Coronary artery (tissue), 2 donors: ENCODE measurements at places on chromosomes 12 and 14.

DNA sequence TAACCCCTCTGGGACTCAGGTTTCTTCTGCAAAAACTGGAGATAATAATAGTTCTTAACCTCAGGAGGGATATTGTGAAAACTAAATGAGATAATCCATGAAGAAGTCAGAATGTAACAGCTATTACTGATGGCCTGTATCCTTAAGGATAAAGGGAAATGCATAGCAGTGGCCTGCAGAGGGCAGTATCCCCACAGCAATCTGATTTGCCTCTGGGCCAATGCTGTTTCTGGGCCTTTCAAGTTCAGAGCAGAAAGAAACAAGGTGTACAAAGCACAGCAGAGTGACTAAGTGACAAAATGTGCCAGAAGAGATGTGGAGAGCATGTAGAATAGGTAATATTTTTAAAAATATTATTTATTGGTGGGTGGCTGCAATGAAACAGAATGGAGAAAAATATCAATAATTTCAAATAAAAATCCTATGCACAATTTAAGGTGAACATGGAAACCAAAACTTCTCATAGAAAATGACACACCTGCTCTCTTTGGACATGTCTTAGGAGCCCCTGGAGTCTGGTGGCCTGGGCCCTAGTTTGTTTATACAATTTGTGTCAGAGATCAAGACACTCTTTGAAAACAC is 90.3 kb downstream of the C12orf75 start:
- DNase-seq: no peak

- DNase-seq: no peak
Measured at GRCh38 chr14:99966037-99966835, 99.0 kb upstream of the EVL start.

GRCh38 chr14:101849125-101849524 is 87.6 kb downstream of the PPP2R5C start:
- no peak for DNase-seq

DNA sequence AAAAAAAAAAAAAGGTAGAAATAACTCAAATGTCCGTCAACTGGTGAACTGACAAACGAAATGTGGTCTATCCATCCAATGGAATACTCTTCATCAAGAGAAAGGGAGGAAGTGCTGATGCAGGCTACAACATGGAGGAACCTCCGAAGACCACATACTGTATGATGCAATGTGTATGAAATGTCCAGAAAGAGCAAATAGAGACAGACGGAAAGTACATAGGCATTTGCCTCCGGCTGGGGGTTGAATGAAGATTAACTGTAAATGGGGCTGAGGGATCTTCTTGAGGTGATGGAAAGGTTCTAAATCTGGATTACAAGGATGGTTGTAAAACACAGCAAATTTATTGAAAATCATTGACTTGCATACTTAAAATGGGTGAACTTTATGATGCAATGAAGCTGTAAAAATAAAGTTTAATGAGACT is 35.4 kb downstream of the DLK1 start:
- DNase-seq: no peak

DNA sequence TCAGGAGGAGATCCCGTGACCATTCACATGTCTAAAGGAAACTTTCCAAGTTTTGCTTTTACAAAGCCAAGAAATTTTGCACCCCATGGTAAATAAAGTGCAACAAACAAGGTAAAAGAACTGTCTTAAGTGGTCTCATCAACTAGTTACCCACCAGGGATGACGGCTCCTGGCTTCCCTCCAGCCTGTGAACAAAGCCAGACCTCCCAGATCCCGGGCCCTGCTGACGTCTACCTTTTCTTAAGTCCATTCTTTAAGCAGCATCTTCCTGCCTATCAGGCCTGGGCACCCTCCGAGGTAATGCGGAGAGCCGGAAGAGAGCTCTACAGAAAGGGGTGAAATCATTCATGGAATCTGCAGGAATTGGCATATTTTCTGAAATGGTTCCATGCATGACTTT is 58.0 kb upstream of the DAAM1 start:
- no peak for DNase-seq

DNA sequence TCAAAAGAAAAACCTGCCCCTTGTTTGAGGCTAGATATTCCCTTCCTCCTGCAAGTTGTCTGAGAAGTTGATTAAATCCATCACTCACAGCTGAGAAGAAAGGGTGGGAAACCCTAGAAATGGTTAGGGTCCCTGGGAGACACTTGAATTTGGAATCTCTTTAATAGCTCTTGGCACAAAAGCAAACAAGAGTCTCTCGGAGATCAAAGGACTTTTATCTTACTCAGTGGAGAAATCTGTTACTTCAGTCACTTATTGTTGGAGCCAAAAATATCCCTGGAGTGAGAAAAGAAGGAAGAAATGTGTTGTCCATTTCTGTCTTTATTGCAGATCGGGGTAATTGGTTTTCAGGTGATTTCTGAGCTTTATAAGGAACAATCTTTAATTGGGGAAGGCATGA is 47.0 kb downstream of the TMEM132C start:
- DNase-seq: no peak

DNA sequence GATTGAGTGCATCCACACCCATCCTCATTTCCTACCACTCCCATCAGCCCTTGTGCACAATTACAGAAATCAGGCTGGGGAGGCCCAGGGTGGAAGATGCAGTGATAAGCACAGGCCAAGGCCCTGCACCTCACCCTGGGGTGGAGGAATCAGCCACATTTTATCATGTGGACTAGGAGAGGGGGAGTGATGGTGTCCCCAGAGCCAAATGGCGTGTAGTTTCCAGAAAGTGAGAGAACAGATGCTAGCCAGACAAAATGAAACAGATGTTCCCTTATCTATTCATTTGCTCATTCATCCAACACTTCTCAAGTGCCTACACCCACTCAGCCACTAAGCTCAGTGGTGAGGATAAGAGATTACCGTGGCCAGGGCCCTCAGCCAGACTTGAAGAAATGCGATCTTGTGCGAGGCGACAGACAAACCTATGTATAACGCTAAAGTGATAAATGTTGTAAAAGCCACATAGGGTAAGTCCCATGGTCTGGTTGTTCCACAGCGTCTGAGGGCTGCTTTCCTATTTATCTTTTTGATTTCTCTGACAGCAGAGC is 93.6 kb downstream of the STAB2 start:
- DNase-seq: peak; percentile 76

- no peak for DNase-seq
Measured at GRCh38 chr12:120933786-120934185, 29.6 kb upstream of the SPPL3 start.

DNA sequence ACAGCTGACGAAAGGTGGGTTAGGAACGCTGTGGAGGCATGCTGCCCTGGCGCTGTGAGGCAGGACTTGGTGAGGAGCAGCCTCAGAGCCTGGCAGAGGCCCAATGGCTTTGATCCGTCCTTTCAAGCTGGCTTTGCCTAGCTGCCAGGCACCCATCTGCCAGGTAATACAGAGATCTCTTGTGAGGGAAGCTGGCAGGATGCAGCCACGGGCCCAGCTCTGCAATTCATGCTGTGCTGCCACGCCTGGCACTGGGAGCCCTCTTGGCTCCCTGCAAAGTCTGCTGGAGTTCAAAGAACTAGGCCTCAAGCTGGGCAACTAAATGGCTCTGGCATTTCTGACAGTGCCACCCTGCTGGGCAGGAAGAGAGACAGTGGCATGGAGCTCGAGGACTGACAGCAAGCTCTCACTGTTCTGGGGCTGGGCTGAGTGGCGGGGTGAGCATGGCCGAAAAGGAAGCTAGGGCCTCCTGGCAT is 18.7 kb downstream of the IQSEC3 start:
- DNase-seq: peak; percentile 28

DNA sequence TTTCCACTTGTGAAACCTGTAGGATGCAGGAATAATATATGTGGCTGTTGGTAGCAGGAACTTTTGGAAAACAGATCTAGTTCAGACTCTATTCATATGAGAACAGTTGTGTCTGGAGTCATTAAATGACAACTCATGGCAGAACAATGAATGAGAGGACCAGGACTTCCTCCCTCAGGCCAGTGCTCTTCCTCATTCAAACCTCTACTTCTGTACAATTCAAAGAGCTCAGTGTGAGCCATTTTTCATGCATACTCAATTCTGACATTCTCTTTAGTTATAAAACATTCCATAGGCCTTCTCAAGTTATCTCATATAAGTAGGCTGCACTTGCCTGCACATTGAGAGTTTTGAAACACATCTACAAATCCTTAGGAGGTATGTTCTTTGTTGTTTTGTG is 1526.6 kb upstream of the FLRT2 start:
- DNase-seq: no peak

DNA sequence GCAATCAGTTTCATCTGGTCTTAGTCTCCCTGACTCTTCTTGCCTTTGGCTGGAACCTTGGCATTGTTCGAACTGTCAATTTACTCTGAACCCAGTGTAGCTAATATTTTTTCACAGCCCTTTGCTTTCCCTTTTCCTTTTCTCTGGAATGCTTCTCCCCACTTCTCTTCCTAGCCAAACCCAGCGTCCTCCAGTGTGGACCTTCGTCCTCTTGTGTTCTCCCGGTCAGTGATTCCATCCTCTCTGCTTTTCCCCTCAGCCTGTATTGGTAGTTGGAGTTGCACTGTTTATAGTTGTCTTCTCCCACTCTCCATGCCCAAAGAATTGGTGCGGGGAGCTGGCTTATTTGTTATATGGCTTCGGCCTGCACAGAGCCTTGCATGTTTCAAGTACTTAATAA is 9.4 kb downstream of the ACVR1B start:
- DNase-seq: peak; percentile 38

DNA sequence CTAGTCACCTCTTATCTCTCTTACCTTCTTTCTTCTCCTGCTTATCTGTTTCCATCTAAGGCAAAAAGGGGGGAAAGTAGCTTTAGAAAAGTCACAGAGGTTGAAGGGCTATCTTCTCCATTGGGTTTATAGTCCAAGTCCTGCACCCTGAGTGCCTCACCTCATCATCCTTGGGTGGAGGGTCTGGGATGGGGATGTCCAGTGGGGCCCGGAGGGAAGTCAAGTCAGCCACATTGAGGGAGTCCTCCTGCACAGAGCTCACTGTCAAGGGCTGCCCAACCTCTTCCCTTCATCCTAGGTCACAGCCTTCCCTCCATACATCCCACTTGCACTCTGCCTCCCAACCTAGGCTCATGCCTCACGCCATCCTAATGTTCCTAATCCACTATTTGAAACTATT is 1.2 kb downstream of the PSME2 start:
- DNase-seq: no peak

DNA sequence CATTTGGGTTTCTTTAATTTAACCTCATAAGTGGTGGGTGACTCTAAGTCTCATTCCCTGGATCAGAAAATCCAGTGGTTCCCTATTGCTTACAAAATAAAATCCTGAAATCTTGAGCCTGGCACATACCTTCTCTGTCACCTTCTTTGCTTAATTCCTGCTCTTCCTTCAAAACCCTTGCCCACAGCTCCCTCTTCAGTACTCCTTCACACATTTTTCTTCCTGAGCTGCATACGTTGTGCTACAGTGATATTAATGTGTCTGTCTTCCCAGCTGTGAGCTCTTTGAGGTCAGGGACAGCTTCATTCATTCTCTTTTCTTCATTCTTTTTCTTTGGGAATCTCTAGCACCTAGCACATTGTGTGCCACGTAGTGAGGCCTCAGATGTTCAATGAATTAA is 9.5 kb downstream of the TSPAN11 start:
- DNase-seq: no peak

- no peak for DNase-seq
Measured at GRCh38 chr12:95738024-95738611, 52.4 kb downstream of the NTN4 start.

- no peak for DNase-seq
Measured at GRCh38 chr12:10503460-10503859, 2.2 kb upstream of the EIF2S3B start.

DNA sequence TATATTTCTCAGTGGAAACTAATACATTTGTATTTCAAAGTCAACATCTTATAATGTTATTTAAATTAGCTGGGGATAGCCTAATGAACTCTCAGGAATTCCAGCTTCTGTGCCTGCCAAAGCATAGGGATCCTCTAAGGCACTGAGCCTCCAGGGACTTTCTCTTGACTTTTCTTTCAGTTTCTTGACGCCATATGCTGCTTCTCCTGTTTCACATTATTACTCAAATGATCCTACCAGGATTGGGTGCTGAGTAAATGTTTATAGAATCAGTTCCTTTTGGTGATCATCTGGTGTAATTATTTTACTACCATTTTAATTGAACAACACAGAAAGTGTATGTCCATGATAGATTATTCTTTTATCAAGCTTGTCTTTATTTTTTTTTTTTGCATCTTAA is 7.9 kb downstream of the METTL25 start:
- DNase-seq: no peak

DNA sequence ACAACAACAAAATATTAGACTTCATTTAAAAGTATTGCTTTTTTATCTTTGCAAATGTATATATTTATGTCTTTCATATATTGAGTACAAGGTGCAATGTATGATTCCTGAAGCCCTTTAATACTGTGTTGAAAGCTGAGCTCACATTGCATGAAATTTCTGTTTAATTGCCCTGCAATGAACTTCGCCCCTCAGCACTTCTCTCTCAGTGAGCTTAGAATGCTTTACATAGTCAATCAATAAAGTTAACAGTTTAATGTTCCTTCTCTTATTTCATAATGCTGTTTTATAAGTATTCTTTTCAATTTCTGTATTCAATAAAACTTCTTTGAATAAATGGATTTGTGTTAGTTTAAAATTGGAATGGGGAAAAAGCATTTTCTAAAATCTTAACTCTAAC is 607.1 kb downstream of the SOX5 start:
- DNase-seq: no peak

DNA sequence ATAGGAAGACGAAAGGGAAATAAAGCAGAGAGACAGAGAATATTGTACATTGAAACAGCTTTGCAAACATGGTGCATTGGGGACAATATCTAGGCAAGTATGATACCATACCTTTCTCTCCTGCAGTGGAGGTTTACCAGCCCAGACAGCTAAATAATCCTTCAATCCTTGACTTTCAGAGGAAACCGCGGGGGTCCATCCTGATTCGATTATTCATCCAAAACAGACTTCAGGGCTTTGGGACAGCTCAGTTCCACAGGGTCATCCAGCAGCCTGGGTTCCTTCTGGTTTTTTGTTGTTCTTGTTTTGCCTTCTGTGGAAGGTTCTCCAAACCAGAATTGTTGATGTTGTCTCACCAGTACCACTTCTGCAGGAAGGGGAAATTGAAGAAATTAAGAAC is 81.5 kb downstream of the LGR5 start:
- no peak for DNase-seq

DNA sequence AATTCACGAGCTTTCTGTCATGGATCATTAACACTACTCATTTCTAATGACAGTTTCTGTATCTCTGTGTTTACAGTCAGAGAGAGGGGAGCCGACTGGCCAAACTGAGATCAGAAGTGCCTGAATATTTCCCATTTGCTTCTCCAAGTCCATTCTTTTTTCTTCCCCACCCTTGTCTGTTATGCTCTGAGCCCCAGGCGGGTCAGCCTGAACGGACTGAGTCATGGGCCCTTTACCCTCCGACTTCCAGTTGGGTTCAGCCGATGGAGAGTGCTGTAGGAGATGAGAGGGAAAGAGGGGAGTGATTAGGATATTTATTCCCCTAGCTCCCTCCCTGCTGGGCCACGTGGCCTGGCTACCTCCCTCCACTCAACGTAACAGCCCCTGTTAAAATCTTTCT is 104.7 kb downstream of the PAH start:
- no peak for DNase-seq

- no peak for DNase-seq
Measured at GRCh38 chr12:6554168-6555017, 1.4 kb downstream of the IFFO1 start.
